PC-3 (cell line): ENCODE measurements at places on chromosomes 12 and 14. TPM values are rescaled to one million over a fixed set of nuclear protein-coding genes. Genes with fewer than 3 reads are reported as not detected.

GRCh38 chr12:130972586-130972950 is 18.9 kb downstream of the ADGRD1 start:
- DNase-seq = no peak

The IGF1 gene
- total RNA-seq = not detected in 2 replicates

The P2RX2 gene
- total RNA-seq = not detected in 2 replicates

GRCh38 chr14:60656686-60657455 is 7.6 kb upstream of the SIX1 start:
- peak; percentile 76 for DNase-seq

The MYF5 gene
- not detected in 2 replicates for total RNA-seq

- DNase-seq = peak; percentile 47
Measured at GRCh38 chr14:72416892-72417291, 477.0 kb downstream of the DPF3 start.

- DNase-seq = no peak
Measured at GRCh38 chr14:105126981-105127329, 41.6 kb downstream of the JAG2 start.

- no peak for DNase-seq
Measured at GRCh38 chr12:129727100-129727499, 176.7 kb downstream of the TMEM132D start.

The FITM1 gene
- total RNA-seq = 0.55 TPM in 1 of 2 replicates, not detected in the other

The HHIPL1 gene
- 0.84 and 0.92 TPM in 2 replicates for total RNA-seq

The CD163 gene
- total RNA-seq = not detected in 2 replicates

GRCh38 chr12:23014749-23015148 is 389.8 kb downstream of the ETNK1 start:
- no peak for DNase-seq

DNA sequence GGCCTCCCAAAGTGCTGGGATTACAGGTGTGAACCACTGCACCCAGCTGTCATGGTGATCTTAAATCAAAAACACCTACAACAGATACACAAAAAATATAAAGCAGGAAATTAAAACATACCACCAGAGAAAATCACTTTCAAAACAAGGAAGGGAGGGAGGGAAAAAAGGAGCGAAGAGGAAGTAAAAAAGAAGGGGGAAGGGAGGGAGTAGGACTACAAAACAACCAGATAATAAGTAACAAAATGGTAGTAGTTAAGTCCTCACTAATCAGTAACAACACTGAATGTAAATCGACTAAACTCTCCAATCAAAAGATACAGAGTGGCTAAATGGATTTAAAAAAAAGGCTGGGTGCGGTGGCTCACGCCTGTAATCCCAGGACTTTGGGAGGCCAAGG is 89.0 kb downstream of the SH2B3 start:
- DNase-seq = no peak

The TRIM9 gene
- total RNA-seq = 2.5 and 2.6 TPM in 2 replicates

The KRT1 gene
- not detected in 2 replicates for total RNA-seq
